ENCODE measurements at places on chromosomes 3 and 15.

DNA sequence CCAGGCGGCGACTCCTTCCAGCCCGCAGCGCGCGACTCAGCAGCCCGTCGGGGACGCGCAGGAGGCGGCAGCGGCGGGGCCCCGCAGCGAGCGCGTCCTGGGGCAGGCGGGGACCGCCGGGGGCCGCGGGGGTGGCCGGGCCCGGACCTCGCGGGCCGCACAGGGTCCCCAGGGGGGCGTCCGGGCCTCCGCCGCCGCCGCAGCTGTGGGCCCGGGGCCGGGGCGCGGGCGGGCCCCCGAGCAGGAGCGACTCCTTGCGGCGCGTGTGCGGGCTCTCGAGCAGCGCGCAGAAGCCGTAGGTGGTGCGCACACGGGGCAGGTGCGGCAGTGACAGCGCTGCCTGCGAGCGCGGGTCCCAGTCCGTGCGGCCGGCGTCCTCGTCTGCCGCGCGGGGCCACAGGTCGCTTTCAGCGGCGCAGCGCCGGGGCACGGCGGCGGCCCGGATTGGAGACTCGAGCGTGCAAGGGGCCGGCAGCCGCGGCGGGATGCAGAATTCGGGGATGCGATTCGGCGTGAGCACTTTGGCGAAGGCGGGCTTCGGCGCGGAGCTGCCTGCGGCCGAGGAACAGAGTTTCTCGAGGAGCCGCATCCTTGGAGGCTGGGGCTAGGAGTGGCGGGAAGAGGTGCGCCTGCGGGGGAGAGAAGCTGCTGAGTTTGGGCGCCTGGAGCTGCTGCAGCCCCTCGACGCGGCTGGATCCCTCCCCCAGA lies 535 bp downstream of the C2CD4B start:
- DNase-seq = no peak

- no peak for DNase-seq
Observed at GRCh38 chr3:48414376-48415250, 15.3 kb downstream of the PLXNB1 start.

DNA sequence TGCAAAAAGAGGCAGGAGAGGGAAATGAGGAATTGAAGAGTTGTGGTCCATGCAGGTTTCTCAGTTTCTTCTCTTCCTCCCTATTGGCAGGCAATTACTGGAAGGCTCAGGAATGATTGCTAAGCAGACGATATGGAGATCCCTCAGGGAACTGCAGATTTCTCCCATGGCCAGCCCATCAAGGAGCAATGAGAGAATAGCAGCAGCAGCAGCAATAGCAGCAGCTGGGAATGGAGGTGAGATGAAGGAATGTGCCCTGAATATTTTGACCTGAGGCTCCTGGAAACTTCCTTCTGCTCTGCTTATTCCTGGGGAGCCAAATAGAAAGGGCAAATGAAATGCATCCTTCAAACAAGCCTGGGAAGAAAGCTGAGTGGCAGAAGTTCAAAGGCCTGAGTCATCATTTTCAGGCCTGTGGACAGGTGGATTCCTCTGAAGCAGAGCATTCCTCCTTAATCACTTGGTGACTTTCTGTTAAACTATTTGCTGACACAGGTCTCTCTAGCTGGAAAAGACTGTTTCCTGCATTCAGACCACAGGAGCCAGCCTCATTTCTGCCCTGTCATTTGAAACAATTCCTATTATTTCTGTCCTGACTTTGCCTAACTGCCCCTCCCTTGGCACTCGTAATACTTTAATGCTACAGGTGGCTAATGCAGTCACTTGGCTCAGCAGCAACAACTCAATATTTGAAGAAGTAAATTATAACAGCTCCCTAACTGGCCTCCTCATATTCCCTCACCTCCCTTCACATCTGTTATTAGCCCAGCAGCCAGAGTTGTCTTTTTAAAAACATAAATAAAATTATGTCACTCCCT lies 146.9 kb upstream of the GADL1 start:
- no peak for DNase-seq

DNA sequence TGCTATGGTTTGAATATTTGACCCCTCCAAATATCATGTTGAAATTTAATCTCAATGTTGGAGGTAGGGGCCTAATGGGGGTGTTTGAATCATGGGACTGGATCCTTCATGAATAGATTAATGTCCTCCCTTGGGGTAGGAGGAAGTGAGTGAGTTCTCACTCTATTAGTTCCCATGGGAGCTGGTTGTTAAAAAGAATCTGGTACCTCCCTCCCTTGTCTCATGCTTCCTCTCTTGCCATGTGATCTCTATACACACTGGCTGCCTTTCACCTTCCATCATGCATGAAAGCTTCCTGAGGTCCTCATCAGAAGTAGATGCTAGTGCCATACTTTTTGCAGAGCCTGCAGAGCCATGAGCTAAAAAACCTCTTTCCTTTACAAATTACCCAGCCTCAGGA lies 177.7 kb upstream of the MCTP2 start:
- DNase-seq = no peak

- DNase-seq = no peak
Observed at GRCh38 chr3:14278799-14279625, 100.4 kb downstream of the LSM3 start.

DNA sequence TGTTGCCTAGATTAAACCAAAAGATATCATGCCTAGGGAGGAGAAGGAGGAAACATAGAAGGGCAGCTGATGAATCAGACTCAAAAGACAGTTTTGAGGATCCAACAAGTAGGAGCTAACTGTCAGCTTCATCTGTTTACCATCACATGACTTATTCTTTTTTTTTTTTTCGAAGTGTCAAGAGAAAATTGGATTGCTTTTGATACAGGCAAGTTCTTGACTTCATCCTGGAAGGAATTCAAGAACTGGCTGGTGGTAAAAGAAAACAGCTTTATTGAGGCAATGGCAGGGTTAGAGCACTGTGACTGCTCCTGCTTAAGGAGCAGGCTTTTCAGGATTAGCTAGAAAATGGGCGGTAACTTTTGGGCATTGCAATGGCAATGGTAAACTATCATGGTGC lies 227.5 kb upstream of the KCNMB2 start:
- DNase-seq = no peak

- DNase-seq = no peak
Observed at GRCh38 chr15:55969582-55969981, 23.8 kb downstream of the NEDD4 start.

GRCh38 chr3:14617508-14618023 lies 34.0 kb upstream of the CCDC174 start:
- DNase-seq = no peak

- DNase-seq = no peak
Observed at GRCh38 chr15:87502173-87502572, 754.4 kb downstream of the NTRK3 start.

GRCh38 chr3:162612991-162613390 lies 1116.4 kb downstream of the OTOL1 start:
- DNase-seq = no peak

DNA sequence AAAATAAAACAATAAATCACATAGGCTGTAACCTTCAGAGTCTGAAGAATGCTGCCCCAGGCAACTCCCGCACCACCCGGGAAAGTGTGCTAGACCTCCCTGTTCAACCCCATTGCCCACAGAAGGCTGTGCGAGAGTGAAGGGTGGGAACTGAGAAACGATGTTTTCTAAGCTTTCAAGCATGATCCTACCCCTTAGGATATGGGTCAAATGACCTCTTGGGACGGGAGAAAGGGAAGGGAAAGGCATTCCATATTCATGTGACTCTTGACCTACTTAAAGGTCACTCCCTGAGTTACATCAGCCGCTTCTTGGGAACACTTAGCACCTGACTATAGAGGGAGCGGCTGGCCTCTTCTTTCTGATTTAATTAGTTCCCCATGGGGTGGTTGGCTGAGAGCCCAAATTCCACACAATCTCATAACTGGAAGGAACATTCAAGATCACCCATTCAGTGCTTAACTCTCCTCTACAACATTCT lies 114.7 kb upstream of the SLC24A5 start:
- DNase-seq = no peak

DNA sequence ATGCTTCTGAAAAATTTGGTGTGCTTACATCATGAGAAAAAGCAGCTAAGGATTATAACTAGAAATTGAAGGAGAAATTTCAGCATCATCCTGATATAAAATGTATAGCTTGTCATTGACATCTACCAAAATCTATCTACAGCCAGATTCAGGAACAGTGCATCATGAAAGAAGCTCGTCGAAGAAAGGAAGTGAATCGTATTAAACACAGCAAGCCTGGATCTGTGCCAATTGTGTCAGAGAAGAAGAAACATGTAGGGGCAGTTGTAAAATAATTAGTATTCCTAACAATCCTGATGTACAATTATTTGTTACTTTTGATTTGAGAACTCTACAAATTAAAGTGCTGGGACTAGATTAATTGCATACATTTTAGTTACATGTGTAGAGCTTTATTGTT lies 37.2 kb downstream of the AP4E1 start:
- DNase-seq = no peak

DNA sequence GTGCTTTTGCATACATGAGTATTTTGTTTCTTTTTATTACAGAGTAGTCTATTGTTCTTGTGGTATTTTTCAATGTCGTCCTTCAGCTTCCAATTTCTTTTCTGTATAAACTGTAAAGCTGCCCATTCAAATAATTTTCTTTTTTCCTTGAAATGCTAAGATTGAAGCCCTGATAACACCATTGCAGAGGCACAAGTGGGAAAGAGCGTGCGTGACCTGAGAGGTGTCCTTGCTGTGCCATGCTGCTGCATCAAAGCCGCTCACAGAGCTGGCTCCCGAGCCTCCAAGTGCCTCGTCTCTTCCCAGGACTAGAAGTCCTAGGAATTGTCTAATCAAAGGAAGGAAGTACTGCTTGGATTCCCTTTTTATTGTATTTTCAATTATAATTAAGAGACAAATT lies 101.9 kb upstream of the PFN2 start:
- DNase-seq = no peak
